ENCODE measurements at places on chromosomes 3 and 15. TPM values are rescaled to one million over a fixed set of nuclear protein-coding genes. Genes with fewer than 3 reads are reported as not detected.

GRCh38 chr3:14797731-14798130 is 21.0 kb upstream of the FGD5 start:
- no peak for DNase-seq

The CLEC3B gene
- polyA plus RNA-seq = 27.2 TPM

DNA sequence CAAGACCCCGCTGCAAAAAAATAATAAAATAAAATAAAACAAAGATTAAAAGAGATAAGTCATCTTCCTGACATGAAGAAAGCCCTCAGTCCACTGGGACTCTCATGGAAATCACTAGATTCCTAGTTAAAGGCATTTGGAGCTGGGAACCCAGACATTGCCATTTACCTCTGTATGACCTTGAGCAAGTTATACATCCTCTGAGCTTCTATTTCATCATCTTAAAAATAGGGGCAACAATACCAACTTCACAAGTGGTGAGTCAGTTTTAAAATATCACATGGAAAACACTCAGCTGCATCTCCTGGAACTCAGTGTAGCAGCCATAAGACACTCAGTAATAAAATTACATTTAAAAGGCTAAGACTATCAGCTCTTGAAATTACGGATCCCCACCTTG is 334.8 kb downstream of the ERC2 start:
- no peak for DNase-seq

DNA sequence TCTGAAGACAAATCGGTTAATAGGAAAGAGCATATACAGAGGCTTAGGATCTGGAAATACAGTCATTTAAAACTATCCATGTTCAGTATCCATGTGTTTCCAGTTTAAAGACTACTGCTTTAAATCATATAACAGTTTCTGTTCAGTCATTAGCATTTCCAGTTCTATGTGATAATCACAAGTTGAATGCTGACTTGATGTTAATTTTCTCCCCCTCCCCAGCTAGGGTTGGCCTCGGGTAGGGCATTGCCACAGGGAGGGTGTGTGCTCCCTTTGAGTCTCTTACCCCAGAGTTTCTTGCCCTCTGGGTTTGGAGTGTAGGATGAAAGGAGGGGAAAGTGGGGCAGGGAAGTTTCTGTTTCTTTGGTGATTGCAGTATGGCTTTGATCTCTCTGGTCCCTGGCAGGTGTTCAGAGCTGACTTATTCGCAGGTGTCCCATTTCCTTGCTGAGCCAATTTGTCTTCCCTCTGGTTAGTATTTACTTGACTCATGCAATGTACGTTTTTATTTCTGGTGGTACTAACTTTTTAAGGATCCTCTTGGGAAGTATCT is 86.3 kb downstream of the SH3GL3 start:
- no peak for DNase-seq

GRCh38 chr15:78399091-78399490 is 38.9 kb upstream of the IREB2 start:
- no peak for DNase-seq

DNA sequence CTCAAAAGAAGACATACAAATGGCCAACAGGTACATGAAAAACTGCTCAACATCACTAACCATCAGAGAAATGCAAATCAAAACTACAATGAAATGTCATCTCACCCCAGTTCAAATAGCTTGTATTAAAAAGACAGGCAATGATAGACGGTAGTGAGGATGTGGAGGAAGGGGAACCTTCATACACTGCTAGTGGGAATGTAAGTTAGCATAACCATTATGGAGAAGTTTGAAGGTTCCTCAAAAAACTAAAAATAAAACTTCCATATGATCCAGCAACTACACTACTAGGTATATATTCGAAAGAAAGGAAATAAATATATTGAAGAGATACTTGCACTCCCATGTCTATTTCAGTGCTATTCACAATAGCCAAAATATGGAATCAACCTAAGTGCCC is 62.8 kb upstream of the PPARG start:
- no peak for DNase-seq

The TXNRD3 gene
- polyA plus RNA-seq = 15.4 TPM

The SCG5 gene
- 21.0 TPM for polyA plus RNA-seq

GRCh38 chr15:81819924-81820635 is 225.7 kb downstream of the MEX3B start:
- DNase-seq = no peak

DNA sequence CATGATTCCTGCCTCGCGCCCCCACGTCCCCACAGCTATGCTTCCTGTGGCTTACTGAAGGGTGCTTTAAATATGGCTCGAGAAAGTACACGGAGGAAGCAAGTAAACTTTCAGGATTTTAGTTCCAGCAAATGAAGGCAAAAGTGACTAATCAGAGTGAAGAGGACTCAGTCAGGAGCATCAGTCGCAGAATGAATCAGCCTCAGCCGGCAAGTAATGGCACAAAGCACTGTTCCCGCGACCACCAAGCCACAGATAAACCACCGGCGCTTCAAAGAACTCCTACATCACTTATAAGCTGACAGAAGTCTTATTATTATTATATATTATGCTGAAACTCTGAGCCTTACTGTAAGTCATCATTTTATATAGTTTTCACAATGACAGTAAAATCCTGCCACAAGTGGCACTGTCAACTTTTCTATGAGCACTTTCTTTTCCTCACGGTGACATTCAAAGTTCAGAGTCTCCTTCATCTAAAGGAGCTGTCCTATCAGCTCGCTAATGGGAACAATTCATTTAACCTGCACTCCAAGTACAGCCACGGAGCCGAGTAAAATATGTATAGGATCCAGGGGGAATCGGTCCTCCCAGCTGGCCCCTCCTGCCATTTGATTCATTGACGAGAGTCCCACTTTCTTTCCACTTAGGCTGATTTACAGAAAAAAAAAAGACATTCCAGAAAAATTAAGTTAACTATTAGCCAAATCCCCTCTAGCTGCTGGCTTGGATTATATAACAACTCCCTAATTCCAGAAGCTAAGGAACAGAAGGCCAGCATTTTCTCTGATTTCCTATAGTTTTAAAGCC is 217.0 kb upstream of the ICE2 start:
- no peak for DNase-seq

The CCDC32 gene
- polyA plus RNA-seq = 24.6 TPM

DNA sequence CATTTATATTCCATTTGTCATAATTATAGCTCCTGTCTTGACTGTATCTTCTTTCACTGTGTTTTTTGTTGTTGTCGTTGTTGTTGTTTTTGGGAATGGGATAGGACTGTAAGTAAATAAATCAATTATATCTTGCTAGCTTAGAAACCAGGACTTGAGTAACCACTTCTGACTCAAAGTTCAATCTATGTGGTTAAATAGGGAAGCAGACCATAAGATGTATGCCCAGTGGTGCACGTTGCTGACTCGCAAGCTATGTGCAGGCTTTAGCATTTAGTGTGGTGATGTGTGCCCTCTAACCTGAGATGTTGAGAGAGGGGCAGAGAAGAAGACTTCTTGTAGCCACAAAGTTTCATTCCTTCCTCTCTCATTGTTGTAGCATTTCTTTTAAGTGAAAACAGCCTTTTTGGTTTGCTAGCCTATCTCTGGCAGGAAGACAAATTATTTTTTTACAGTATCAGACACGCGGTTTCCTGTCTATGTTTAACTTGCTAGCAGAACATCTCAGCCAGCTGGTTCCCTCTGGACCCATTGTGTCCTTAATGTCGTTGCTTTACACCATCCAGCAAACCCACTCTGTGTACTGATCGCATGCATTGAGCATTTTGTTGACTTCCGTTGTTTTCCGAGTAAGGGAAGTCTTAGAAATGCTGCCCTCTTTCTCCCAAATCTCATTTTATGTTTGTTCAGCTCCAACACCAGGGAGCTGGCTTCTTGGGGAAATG is 52.1 kb downstream of the TGFBR2 start:
- DNase-seq = no peak

DNA sequence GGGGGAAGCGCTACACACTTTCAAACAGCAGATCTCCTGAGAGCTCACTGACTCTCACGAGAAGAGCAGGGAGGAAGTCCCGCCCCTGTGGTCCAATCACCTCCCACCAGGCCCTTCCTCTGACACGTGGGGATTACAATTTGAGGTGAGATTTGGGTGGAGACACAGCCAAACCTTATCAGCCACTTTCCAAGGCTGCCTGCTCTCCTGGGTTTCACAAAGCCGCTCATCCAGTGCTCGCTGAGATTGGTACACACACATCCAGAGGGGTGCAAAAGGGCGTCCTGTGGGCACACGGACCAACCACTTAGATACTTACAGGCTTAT is 23.1 kb downstream of the XXYLT1 start:
- no peak for DNase-seq

- no peak for DNase-seq
Measured at GRCh38 chr15:46296797-46297196, 662.0 kb downstream of the SQOR start.

All from renal pelvis (tissue), 12 donors.